ENCODE measurements at places on chromosomes 1 and 21. TPM values are rescaled to one million over a fixed set of nuclear protein-coding genes. Genes with fewer than 3 reads are reported as not detected.

The LCE3D gene
- polyA plus RNA-seq: not detected

The MARCKSL1 gene
- 41.2 TPM for polyA plus RNA-seq

The FOXD2 gene
- polyA plus RNA-seq: 0.11 TPM

The ELAPOR1 gene
- 3.3 TPM for polyA plus RNA-seq

The PCP4 gene
- polyA plus RNA-seq: 3.1 TPM

The HUNK gene
- 0.33 TPM for polyA plus RNA-seq

The TENT5C gene
- polyA plus RNA-seq: 2.7 TPM

The LCE2B gene
- polyA plus RNA-seq: not detected

The PRAMEF13 gene
- not detected for polyA plus RNA-seq

The SYPL2 gene
- 1.3 TPM for polyA plus RNA-seq

Measured in lung (tissue), 17 donors.